MCF 10A (cell line): ENCODE measurements at places on chromosomes 13 and 19. TPM values are rescaled to one million over a fixed set of nuclear protein-coding genes. Genes with fewer than 3 reads are reported as not detected.

DNA sequence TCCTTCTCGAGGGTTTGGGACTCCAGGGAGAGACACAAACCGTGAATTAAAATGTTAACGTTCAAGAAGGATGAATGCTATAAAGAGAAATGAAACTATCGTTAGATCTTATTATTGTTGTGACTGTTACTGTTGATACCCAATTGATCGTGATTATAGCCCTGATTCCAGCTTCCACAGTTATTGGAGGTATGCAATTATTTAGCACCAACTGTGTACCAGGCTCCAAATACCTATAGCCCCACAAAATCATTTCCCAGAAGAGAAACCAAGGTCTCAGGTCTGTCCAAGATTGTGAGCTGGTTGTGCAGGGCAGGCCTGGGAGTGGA lies 30.1 kb upstream of the NFIC start:
- DNase-seq, result peak; percentile 32
- peaks cover 13% of the 10 kb centered on the region for H3K27me3 ChIP-seq
- peaks cover 48% of the 10 kb centered on the region for H3K4me1 ChIP-seq
- peak overlapping the region; percentile 99 for H3K27ac ChIP-seq
- H3K36me3 ChIP-seq, result no peaks in the 10 kb centered on the region

DNA sequence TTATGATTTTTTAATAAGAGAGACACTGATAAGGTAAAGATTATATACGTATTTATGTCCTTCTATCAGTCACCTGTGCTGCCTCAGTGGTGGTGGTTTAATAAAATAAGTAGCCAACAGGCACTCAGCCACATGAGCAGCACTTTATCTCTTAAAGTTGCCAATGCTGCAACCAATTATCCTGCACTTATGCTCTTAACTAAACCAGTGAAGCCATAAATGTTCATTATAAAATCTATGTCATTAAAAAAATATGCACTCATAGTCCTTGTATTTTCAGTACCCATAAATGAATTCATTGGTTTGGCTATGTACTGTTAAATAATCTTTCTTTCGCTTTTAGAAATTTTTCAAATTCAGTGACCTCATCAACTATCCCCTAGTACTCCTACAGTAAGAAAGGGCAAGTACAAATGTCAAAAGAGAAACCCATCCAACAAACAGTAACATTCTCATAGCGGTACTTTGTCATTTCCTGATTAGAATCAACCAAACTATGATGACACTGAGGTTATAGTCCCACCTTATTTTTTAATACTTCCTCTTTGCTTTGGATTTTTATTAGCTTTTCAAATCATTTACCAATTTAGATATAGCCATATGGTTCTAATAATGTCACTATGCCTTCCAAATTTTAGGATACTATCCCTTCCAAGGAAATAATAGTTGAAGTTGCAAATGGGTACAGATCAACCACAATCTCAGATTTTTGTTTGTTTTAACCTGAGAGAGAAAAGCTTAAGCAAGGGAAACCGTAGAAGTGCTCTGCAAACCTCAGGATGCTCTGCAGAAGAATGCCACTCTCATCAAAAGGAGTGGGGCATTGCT lies 190.9 kb downstream of the KLF12 start:
- peaks cover 6% of the 10 kb centered on the region for H3K4me1 ChIP-seq
- no peak overlapping the region for H3K27ac ChIP-seq
- H3K36me3 ChIP-seq, result no peaks in the 10 kb centered on the region
- H3K27me3 ChIP-seq, result no peaks in the 10 kb centered on the region
- no peak overlapping the region for H3K4me3 ChIP-seq
- DNase-seq, result no peak

- DNase-seq, result no peak
- H3K4me3 ChIP-seq, result no peak overlapping the region
- no peak overlapping the region for H3K27ac ChIP-seq
- H3K4me1 ChIP-seq, result peaks cover 6% of the 10 kb centered on the region
- H3K36me3 ChIP-seq, result no peaks in the 10 kb centered on the region
Measured at GRCh38 chr19:40960062-40960685, 30.9 kb upstream of the CYP2B6 start.

PNMA8A gene
- 6.0 and 7.6 TPM in 2 replicates for total RNA-seq
